Midbrain (tissue), 1 donor: ENCODE measurements at places on chromosomes 6 and 20.

- no peak for DNase-seq
Measured at GRCh38 chr6:43511824-43512415, 1.8 kb upstream of the LRRC73 start.

- peak; percentile 17 for DNase-seq
Measured at GRCh38 chr20:64161356-64162238, 2.7 kb upstream of the MYT1 start.

GRCh38 chr6:21305893-21306332 lies 287.6 kb upstream of the SOX4 start:
- no peak for DNase-seq

DNA sequence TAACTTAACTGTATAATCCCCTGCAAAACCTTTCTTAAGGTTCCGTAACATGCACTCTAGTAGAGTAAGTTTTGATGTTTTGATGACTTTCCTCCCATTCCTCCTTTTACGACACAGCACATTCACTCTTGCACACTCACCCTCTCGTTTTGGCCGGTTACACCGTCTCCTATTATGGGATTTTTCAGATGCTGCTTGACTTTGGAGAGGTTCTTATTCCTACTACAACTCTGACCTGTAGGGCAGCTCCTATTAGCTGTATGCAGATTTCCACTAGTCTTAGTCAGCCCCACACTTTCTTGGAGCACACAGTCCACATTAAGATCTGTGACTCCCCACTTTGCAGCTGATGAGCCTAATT lies 223.7 kb upstream of the SYNCRIP start:
- DNase-seq: no peak
